Activated CD4-positive, alpha-beta memory T cell treated with anti-CD3 and anti-CD28 coated beads, Interleukin-2, amount 10 ng/mL, durations not matched to agents 7 days and 5 days (primary cell): ENCODE measurements at places on chromosomes 5 and 9.
A peak's percentile ranks its signal among the peaks of the same experiment; 100 is the strongest.

- DNase-seq: peak; percentile 79
These were observed 36.8 kb downstream of the C9orf50 start for GRCh38 chr9:129584136-129584535.

DNA sequence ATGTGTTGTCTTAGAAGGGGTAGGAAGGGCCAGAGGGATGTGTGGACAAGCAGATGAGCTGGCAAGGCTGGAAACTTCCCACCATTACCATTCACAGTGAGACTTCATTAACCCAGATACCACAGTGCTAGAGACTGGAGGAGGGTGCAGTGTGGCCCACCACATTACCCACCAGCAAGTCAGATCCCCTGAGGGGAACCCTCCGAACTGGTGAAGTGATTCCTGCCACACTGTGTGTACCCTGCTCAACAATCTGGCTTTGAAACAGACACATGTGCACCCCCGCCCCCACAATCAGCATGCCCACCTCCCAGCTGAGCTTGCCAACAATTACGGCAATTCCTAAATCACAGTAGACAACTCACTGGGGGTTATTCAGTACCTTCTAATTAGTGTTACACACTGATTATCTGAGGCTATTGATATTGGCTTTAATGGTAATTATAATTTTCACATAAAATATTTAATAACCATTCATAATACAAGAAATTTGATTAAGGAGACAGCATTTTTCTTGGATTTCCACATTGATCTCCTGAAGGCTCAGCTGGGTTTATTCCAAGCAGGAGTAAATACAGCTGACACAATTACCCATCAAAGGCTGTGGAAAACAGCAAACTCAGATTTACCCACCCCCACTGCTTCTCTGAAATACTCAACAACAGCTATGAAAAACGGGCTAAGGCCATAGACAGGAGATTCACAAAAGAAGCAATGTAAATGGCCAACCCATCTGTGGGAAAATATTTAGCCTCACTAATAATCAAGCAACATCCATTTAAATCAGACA lies 169.3 kb upstream of the FSTL4 start:
- no peak for DNase-seq

DNA sequence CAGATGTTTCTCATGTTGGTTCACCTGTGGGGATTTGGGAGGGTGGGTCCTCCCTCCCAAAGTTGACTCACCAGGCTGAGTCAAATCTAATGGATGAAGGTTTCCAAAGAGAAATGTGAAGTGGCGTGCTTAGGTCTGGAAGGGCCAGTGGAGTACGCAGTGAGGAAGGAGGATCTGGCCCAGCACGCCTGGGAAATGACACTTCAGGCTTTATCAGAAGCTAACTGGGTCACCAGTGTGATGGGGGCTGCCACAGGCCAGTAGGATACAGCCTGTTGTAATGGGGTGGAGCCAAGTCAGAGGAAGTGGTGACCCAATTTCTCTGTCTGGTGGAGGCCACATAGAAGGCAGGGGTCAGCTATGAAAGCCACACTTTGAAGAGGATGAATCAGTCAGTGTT lies 18.0 kb downstream of the POLR1E start:
- DNase-seq: peak; percentile 65

DNA sequence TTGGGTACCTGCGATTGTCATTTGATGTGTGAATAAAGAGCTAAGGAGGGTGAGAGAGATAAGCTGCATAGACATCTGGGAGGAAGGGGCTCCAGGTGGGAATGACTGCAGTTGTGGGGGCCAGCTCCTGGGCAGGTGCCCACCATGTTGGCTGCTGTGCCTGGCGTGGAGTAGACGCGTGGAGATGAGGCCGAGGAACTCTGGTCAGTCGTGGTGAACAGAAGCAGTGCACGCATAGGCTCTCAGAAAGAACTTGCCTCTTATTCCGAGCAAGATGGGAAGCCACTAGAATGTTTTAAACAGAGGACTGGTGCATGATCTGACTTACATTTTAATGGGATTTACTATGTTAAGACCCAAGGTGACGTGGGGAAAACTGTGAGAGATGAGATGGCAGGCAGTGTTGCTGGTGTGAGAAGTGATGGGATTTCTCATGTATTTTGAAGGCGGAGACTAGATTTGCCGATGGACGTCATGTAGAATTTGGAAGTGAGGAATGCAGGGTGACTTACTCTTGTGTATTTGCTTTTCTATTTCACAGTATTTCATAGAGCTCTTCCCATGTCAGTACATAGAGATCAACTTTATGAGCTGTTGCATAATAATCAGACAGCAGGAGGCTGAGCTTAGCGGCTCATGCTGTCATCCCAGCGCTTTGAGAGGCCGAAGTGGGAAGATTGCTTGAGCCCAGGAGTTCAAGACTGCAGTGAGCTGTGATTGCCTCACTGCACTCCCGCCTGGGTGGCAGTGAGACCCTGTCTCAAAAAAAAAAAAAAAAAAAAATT lies 71.1 kb downstream of the EHMT1 start:
- DNase-seq: no peak

GRCh38 chr9:136707849-136708517 lies 4.4 kb upstream of the DIPK1B start:
- no peak for DNase-seq

DNA sequence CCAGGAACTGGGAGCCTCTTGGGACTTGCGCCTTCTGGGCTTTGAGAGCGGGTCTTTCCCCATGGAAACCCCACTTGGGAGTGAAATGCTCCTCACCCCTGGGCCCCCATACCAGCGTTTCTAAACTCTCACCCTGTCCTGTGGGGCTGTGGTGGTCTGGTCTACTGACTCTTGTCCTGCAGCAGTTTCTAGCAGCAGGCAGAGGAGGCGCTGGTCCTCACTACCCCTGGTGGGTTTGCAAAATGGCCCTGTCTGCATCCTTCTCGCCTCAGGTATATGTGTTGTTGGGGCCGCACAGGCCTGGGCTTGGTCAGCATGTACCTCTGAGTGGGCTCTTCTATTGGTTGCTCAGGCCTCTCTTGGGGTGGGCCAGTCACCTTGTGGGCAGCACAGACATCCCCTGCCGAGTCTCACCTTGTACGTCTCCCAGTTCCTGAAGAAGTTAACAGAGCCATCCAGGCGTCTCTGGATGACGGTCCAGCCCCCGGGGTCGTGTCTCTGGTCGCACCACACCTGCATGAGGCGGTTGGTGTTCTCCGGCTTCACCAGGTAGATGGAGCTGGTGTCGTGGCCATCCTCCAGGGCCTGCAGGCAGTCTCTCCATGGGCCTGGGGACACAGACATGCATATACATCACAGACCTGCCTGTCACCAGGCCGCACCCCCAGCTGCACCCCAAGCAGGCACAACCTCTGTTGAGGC lies 29.0 kb downstream of the ANGPTL2 start:
- DNase-seq: no peak

GRCh38 chr5:65062469-65063083 lies 293.8 kb downstream of the CWC27 start:
- no peak for DNase-seq

GRCh38 chr9:96779089-96779488 lies 1.2 kb upstream of the ZNF510 start:
- DNase-seq: no peak

DNA sequence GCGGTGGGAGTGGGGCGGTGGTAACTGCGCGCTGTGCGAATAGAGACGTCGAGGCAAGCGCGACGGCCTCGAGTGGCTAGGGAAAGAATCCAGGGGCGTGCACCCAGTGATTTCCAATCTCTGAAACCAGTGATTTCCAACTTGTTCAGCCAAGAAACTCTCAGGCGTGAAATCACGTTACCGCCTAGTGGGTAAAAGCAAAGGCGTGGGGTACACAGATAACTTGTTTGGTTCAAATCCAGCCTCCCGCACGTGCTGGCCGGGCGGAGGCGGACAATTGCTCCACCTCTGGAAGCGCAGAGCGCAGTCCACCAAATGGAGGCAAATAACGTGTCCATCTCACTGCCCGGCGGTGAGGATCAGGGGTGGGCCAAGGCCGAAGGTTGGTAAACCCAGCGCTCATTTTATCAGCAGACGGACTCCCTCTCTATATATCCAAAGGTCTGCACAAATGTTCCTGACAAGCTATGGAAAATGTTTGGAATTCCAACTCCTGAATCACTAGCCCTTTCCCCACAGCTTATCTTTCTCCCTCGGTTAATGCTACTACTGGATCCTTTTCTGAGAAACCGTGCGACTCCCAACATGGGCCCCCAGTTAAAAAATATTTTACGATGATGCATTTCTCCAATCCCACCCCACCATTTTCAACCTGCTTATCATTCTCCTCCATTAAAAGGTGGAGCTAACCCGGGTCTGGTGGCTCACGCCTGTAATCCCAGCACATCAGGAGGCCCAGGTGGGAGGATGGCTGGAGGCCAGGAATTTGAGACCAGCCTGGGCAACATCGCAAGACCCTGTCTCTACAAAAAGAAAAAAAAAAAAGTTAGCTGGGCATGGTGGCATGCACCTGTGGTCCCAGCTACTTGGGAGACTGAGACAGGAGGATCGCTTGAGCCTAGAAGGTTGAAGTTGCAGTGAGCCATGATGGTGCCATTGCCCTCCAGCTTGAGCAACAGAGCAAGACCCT lies 950 bp upstream of the FNBP1 start:
- DNase-seq: no peak
